ENCODE measurements at places on chromosomes 4 and X.

- no peak for DNase-seq
Measured at GRCh38 chrX:133497356-133497755, 82.1 kb upstream of the GPC4 start.

DNA sequence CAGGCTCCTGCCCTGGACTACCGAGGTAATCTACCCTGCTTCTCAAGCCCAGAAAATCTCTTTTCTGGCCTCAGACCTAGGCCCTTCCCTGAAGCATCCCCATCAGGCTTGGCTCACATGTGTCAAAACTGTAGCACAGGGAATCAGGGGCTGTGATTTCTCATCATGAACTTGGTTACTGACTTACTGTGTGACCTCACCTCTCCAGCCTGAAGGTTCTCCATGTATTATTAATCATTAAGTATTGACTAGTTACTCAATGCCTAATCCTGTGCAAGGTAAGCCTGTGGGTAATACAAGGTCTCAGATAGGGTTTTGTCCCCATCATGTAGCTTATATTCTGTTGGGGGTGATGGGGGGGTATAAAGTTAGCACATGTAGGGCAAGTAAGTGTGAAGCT lies 6.8 kb downstream of the SRPX2 start:
- DNase-seq: no peak

GRCh38 chr4:89108091-89108490 lies 3.2 kb upstream of the TIGD2 start:
- peak; percentile 4 for DNase-seq

DNA sequence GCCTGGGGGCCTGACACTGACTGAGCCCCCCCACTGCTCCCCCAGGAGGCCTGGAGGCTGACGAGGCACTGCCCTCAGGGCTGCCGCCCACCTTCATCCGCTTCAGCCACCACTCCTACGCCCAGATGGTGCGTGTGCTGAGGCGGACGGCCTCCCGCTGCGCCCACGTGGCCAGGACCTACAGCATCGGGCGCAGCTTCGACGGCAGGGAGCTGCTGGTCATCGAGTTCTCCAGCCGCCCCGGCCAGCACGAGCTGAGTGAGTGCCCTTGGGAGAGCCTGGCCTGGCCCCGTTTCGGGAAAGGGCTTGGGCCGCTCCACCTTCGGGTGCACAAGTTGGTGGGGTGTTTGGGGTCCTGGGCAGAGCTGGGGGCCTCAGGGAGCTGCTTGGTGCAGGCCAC lies 11.4 kb downstream of the CPZ start:
- no peak for DNase-seq

GRCh38 chr4:40417941-40418340 lies 82.8 kb downstream of the CHRNA9 start:
- no peak for DNase-seq

- no peak for DNase-seq
Measured at GRCh38 chrX:103635436-103635835, 6.7 kb downstream of the TCEAL1 start.

- peak; percentile 1 for DNase-seq
Measured at GRCh38 chr4:14529653-14530052, 472.6 kb upstream of the CPEB2 start.

DNA sequence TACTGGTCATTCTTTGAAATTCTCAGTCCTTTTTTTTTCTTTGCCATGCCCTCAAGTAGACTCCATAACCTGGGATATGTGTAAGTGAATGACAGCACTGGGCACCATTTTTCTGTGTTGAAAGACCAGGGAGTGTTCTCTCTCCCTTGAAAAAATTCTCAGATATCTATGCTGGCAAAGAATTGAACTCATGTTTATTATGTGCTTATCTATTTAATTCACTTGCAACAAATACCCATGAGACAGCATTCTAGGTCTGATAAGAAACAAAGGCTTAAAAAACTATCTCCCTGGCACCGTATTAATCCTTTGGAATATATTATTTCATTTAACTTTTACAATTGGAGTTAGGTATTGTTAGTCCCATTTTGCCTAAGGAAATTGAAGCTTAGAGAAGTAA lies 36.7 kb downstream of the LARP7 start:
- DNase-seq: no peak

- DNase-seq: no peak
Measured at GRCh38 chr4:19880206-19880605, 371.5 kb upstream of the SLIT2 start.

DNA sequence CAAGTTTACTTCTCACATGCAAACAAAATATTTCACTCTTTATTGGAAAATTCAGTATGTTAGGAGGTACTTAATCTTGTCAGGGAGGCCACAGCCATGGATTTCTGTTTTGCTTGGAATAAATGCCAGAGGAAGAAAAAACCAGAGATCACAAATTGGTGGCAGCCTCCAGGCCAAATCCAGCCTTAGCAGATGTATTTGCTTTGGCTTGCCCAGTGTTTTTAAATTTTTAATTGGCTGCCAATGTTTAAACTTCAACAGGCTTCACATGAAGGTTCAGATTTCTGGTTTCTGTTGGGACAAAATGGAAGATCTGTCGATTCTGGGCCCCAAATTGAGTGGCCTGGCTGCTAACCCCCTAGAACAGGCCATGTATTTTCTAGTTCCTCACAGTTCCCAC lies 19.2 kb downstream of the YY2 start:
- no peak for DNase-seq

GRCh38 chr4:66045913-66046312 lies 375.6 kb upstream of the EPHA5 start:
- no peak for DNase-seq

DNA sequence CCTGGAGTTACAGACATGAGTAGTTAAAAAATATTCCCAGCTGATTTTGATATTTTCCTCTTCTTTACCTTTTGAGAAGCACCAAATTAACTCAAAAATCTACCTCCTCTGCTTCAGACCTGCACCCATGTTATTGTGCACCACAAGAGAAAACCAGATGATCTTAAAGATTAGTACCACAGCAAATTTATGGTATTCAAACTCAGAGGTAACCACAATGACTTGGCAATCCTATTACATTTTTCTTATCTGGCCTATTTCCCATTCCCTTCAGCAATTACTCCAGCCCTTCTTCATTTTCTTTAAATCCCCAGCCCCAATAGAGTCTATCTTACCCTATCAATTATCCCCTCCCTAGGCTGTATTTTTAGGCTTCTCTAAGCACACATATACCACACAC lies 535.1 kb downstream of the FAT4 start:
- no peak for DNase-seq

DNA sequence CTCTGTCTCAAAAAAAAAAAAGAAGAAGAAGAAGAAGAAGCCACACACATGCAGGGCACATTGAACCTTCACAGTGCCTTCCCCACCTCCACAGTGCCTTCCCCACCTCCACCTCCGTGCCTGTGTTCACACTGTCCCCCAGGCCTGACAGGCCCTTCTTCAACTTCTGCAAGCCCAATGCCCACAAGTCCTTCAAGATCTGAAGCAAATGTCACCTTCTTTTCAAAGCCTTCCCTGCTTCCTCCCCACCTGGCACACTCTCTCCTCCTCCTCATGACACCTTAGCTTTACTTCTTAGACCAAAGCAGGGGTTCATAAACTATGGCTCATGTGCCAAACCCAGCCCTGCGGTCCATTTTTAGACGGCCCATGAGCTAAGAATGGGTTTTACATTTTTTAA lies 19.9 kb downstream of the ELF4 start:
- no peak for DNase-seq

GRCh38 chr4:156111686-156112085 lies 158.0 kb upstream of the CTSO start:
- no peak for DNase-seq

- no peak for DNase-seq
Measured at GRCh38 chrX:108198420-108198819, 106.8 kb downstream of the ATG4A start.

GRCh38 chr4:133802359-133803140 lies 399.0 kb downstream of the PABPC4L start:
- DNase-seq: no peak

DNA sequence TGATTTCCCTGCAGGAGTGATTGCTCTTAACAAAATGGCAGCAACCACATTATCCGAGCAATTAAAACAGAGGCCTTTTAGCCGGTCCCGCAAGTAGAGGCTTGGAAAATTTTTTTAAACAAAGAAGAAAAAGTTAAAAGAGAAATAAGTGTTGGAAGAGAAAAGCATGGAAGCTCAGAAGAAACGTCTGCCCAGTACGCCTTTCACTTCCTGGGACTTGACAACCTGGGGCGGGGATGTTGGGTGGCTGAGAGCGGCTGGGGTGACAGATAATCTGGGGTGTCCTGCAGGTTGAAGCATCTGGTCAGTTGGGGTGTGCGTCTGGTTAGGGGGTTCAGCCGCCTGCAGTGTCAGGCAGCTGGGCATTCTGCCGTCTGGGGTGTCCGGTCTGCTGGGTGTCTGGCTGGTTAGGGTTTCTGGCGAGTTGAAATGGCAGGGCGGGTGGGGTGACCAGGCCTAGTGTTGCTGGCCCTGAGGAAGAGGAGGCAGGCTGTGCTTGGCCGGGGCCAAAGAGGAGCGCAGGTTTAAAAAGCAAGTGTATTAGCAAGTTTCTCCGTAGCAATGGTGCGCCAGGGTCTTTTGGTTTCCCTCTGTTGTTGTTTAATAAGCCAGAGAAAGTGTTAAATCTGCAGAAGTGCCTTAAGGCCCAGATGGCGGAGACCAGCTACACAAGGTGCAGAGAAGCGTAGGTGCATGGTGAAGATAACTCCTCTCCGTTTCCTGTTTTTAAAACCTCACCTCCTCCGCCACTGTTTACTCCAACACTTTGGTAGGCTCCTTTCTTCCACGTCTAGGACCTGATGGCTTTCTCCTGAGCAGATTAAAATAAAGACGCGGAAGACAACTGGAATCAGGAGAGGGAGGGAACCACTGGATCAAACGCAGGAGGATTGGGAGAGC lies 5.6 kb downstream of the HAND2 start:
- no peak for DNase-seq

DNA sequence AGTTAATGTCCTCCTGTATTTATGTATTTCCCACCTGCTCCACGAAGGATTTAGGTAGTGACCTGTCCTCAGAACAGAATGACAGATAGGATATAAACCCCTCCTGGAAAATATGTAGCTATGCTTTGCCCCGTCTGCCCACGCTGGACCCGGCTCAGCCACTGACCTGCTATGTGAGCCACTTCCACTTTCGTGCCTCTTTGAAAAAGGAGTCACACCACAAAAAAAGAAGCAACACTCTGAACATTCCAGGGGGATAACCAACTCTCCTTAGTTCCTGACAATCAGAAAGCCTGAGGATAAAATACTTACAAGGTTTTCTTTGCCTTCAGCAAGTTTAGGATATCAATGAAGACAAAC lies 11.1 kb downstream of the ACSL1 start:
- no peak for DNase-seq

DNA sequence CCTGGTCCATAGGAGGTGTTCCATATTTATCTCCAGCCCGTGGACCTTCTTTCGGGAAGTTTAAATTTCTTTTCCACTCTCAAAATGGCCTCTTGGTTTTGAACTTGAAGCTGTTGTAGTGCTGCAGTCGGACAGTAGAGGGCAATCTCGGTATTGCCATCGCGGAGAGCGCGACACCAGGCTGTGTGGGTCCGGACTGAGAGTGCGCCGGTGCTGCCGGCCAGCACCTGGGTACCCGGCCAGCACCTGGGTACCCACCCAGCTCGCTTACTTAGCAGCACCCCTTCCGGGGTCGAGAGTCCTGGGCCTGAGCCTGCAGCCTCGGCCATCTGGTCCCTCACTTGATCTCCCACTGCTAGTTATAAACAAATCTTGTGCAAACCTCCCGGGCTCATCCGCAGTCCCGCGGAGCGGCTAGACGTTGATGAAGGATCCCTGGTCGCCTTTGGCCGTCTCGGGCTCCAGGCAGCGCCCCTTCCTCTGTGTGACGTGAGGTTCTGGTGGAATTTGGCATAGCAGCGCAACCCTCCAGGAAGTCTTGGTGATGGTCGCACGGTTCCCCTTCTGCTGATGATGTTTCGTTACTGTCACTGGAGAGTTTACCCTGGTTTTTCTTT lies 18.0 kb downstream of the FAM9A start:
- DNase-seq: no peak

DNA sequence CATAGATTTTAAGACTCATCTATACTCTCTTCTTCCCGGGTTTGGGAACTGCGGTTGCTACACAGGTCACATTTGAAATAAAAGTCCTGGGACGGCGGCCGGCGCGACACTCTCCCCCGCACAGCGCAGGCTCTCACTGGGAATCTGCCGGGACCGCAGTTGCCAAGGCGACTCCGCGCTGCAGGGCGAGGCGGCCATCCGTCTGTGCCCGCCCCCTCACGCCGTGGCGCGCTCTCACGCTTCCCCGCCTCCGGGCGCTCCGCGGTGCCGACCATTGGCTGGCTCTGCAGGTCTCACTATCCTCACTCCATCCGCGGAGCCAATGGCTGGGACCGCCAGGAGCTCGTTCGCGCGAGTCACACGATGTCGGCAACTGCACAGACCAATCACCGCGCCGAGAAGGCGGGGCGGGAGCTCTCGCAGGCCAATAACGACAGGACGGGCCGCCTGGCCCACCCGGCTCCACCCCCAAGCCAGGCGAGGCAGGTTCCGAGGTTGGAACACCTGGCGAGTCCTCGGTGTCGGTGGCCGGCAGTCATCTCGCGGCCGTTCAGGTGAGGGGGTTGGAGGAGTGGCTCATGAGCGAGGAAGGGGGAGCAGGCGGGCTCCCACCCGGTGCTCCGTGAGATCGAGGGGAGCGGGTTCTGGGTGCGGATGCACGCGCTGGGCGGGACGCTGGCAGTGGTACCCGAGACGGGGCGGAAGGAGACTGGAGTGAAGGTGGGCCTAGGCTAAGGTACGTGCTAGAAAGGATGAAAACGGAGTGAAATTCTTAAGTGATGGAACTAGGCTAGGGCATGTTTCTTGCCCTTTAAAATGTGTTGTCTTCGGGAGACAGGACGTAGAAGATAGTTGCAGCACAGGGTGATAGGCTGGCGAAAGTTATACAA lies at the start of gene MSMO1:
MSMO1 (plus strand) TSS at position 459 of the 890 bp plus-strand sequence. CDS start 5,702 bp downstream, outside the sequence.
- DNase-seq: peak; percentile 97

GRCh38 chr4:48141048-48141447 lies 7.0 kb upstream of the TXK start:
- peak; percentile 23 for DNase-seq

- DNase-seq: no peak
Measured at GRCh38 chr4:28709891-28710290, 1849.2 kb downstream of the STIM2 start.

GRCh38 chr4:153790500-153790865 lies 1.6 kb upstream of the SFRP2 start:
- no peak for DNase-seq

GRCh38 chr4:155832664-155833063 lies 33.4 kb downstream of the ASIC5 start:
- no peak for DNase-seq

DNA sequence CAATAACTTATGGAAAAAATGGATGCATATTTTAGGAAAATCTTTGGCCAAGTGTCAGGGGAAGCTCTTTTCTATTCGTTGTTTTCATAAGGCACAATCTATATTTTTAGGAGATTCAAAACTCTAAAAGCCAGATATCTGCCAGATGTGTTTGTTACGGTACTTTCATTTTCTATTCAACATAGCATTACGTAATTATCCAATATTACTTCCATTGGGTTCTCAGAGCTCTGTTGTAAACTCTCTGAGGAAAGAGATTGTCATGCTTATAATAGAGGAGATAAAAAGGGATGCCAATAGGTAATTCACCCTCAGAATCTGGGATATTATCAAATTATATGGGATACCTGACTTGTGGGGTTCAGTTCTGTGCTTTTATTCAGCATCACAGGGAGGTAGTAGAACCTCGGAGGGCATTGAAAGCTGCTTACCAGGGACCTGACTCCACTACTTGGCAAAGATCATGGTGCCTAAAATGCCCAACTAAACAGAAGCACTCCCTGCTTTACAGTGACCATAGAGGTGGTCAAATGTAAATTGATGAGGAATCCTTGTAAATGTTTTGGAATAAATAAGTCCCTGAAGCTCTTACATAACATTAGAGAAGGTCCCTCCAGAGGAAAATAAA lies 32.9 kb upstream of the GC start:
- DNase-seq: no peak

GRCh38 chr4:15003401-15003890 lies 1.2 kb downstream of the CPEB2 start:
- no peak for DNase-seq

All from NCI-H2029 (cell line).